ENCODE measurements at places on chromosomes 3 and 15.
A peak's percentile ranks its signal among the peaks of the same experiment; 100 is the strongest.

- peak; percentile 97 for DNase-seq
These were observed at the start of gene EFCAB12 for GRCh38 chr3:129428376-129429079. Gene EFCAB12, minus strand, starts transcription at chr3:129428636. Its CDS starts 148 bp downstream, at chr3:129428488.

GRCh38 chr3:135800071-135800549, 165.4 kb upstream of the PPP2R3A start:
- no peak for DNase-seq

DNA sequence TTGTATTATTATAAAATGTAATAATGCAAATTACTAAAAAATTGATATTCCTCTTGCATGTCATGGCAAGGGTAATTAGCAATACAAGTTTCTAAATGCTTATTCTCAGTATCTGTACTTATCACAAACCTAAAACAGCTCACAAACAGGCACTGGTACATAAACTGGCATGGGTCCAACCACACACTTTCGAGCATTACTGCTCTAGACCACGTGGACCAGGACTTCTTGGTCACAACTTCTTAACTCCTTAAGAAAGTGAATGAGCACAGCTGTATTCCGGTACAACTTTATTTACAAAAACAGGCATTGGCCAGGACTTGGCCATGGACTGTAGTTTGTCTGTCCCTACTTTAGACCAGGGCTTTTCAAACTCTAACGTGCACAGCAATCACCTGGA, 173.3 kb downstream of the SUCLG2 start:
- no peak for DNase-seq

DNA sequence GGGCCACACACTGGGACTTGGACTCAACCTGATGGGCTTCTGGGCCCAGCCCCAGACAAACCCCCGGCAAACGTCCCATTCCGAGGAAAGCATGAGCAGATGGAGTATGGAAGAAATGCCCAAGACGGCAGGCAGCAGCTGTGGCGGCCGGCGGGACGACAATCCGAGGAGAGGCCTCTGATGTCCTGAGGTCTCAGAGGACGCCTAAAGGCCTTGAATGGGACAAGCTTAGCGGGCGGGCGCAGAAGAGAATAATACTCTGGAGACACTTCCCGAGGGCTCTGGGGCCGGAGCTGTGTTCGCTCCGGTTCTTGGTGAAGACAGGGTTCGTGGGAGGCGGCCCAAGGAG, 482 bp upstream of the OGG1 start:
- DNase-seq: no peak

DNA sequence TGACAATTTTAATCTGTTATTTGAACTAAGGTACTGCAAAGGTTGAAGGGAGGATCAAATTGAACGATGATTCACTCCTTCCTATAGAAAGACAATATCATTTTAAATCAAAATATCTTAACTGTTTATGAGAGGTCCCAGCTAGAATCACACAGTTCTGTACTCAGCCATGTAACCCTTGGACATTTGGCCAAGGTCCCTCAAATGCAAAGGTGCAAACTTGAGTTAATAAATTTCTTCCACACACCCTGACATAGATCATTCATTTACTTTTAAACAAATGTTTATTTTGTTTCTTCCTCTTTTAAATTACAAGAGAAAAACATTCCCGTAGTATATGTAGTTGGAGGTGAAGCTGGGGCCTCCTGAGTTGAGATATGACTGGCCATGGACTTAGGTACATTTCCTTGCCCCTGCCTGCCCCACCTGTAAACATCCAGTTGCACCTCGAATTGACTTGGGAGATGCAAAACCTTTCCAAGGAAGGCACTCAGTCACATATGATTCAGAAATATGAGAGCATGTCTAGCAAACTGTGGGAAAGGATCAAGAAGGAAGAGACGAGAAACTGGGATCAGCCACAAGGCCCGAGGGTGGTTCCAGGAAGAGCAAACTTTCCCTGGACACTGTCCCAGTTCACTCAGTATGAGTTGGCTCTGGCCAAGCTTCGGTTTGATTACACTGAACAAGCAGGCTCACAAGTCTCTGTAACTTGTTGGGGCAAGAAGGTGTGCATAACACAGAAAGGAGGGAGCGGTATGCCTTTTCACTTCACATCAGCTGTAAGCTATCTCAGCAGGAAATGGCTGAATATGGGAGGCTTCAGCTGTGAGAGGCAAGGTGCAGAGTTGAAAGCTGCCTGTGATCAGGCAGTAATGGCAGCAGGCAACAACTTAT, 6.7 kb downstream of the TNFSF10 start:
- peak; percentile 89 for DNase-seq

DNA sequence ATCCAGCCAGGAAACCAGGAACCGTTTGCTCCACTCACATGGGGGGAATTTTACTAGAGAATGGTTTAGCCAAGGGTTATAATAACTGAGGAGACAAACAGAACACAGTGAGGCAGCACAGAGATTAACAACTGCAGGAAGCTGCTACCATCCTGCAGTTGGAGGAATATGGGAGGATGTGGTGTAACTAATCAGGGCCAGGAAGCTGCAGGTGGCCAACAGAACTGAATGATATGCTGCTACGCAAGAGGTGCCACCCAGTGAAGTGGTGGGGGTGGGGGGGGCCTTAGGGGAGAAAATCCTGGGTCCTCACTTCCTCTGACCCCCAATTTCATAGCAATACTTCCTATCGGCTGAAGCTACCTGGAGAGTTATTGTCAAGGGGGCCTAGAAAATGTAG, 306.4 kb upstream of the STT3B start:
- DNase-seq: peak; percentile 53

GRCh38 chr3:8557298-8557697, 55.7 kb downstream of the LMCD1 start:
- no peak for DNase-seq

GRCh38 chr15:76217029-76217881, 94.0 kb downstream of the ETFA start:
- peak; percentile 18 for DNase-seq

GRCh38 chr3:116390318-116390717, 55.0 kb downstream of the LSAMP start:
- no peak for DNase-seq

DNA sequence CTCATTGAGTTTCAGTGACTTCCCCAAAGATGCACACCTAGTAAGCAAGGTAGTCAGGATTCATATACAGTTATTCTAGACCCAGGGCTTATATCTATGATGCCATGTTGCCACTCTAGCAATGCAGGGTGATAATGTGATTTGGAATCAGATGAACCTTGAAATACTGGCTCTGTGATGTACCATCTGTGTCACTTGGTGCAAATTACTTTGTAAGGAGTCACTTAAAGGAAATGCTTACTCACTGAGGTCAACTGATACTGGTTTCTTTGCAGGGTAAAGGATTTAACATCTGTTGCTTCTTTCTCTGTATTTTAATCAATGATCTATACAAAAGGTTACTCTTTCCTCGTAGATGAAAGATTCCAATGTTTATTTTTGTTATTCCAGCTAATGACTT, 10.8 kb downstream of the ASB14 start:
- DNase-seq: no peak

DNA sequence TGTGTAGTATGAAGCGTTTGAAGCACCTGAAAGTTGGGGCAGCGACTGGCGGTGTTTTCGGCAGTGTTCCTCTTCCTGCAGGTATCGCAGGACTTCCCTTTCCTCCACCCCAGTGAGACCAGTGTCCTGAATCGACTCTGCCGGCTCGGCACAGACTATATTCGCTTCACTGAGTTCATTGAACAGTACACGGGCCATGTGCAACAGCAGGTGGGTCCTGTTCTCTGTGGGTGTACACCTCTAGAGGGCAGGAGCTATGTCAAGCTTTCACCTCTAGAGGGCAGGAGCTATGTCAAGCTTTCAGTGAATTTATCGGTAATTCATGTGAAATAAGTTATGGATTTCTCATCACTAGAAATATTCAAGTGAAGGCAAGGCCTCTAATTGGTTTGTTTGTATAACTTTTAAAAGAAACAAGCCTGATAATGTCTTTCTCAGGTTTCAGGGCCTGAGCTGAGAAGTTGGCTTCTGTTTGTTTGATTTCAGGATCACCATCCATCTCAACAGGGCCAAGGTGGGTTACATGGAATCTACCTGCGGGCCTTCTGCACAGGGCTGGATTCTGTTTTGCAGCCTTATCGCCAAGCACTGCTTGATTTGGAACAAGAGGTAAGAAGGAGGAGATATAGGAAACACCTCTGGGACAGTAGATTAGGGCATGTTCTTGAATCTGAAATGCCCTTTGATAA, 5.3 kb downstream of the TUBGCP4 start:
- peak; percentile 21 for DNase-seq

GRCh38 chr15:40500568-40501330, 30.0 kb downstream of the CHST14 start:
- DNase-seq: peak; percentile 71

DNA sequence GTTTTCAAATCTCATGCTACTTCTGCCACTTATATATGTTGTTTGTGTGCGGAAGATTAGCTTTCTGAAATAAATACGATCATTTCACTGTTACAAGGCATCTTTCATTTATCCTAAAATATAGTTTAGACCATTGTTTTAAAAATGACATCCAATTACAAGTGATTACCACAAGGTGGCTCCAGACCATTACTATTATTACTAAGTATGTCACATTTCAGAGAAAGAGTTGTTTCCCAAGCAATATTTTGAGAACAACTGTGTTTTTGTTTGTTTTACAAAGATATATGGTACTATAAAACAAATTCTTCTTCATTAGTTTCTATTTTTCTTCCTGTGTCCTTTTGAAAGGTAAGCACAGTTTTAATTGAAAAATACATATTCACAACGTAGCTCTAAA, 136.0 kb upstream of the RAP2B start:
- DNase-seq: peak; percentile 53

GRCh38 chr3:170033489-170033888, 4.3 kb upstream of the GPR160 start:
- no peak for DNase-seq

DNA sequence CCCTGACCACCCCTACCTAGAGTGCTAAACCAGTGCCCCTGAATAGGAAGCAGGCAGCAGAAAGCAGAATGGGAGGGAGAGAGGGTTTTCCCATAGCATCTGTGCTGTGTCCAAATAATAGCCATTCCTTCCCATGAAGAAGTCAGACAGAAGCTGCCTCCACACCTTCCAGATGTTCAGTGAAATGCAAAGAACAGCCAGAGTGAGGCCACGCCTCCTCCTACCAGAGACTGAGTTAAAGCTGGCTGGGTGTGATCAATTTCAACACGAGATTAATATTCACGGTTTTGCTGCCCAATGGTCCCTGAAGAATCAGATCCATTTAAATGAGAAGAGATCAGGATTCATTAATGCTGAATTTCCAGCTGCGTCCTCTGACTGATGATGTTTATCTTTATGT, 111.8 kb downstream of the SRGAP3 start:
- no peak for DNase-seq

GRCh38 chr3:50261505-50261904, 7.4 kb upstream of the SEMA3B start:
- no peak for DNase-seq

DNA sequence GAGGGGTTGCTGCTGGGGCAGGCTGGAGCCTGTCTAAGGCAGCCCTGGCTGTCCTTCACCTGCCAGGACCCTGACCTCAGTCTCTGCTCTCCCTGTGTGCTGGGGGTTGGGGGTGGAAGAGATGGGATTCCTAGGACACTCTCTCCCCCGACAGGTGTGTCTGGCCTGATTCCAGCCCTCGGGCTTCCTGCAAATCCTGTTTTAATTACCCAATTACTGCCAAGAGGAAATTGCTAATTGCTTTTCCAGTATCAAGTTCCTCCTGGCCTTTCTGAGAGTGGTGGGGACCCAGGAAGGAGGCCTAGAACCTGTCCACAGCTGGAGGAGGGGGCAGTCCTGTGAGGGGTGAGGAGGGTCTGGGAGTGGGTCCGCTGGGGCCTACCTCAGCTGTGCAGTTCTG, 15.8 kb downstream of the PLXNA1 start:
- no peak for DNase-seq

DNA sequence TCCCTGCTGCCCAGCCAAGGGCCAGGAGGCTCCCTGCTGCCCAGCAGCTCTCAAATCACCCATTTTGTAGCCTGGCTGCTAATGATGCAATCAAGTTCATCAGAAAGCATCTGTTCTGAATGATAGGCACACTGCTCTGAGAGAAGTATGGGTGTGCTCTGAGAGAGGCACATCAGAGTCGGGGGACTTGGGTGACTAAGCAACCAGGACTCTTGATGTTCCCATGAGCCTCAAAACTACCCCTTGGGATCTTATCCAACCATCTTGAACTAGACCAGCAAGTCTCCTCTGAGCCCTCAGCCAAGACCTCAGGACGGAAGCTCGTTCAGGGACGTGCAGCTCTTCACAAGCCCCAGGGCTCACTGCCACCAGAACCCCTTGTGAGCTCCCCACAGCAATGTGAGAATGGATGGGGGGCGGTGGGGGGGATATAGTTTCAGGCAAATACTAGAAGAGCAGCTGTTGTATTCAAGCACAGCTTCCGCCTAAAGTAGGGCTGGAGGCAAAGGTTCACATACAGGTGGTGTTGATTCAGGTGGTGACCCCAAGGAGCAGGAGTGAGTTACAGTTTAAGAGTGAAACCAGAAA, 52.2 kb upstream of the HES1 start:
- DNase-seq: no peak
